ENCODE measurements at places on chromosomes 5 and 9.
A peak's percentile ranks its signal among the peaks of the same experiment; 100 is the strongest.

DNA sequence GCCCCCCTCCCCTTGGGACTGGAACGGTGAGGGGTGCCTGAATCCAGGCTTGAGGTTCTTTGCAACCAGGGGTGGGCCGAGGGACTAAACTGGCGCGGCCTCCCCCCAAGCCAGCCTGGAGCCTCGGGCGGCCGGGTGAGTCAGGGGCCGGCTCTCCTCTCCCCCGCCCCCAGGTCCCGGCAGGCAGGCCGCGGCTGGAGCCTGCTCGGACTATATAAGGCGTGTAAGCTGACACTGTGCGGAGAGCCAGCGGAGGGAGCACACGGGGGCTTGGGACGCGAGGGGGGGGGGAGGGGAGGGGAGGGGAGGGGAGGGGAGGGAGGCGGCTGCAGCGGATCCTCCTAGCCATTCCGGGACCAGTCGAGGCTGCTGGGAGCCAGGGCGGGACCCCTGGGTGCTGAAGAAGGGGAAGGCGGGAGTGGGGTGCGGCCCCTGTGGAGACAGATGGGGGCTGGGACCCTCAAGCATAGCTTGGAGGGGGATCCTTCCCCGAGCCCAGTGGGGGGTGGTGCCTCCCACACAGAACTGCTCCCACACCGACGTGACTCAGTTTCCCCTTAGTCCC, 595 bp downstream of the PDLIM7 start:
- no peak for DNase-seq

GRCh38 chr9:127004946-127005769, 90.6 kb downstream of the RALGPS1 start:
- peak; percentile 33 for DNase-seq

DNA sequence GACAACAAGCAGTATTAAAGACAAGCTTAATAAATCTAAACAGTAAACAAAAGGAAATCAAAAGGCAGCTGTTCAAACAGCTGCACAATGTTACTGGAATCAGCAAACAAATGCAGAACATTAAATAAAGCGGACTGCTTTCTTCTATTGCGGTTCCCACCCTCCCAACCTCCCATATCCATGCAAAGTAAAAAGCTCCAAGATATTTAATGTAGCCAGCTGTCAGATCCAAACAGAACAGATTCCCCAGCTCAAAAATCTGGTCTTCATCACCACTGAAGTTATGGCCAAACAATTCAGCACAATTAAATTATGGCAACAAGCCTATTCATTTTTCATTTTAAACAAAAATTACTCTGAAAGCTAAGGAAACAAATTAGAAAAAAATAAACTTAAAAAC, 75.9 kb downstream of the SLC38A9 start:
- no peak for DNase-seq

- no peak for DNase-seq
Observed at GRCh38 chr9:34321451-34321850, 7.6 kb downstream of the KIF24 start.

Data from stimulated activated CD8-positive, alpha-beta memory T cell treated with anti-CD3 and anti-CD28 coated beads, Interleukin-7, amount 100 ng/mL, for 1 hour (primary cell).